ENCODE measurements at places on chromosomes 6 and 20.

- DNase-seq: no peak
Measured at GRCh38 chr6:125662296-125662695, 87.1 kb upstream of the HEY2 start.

DNA sequence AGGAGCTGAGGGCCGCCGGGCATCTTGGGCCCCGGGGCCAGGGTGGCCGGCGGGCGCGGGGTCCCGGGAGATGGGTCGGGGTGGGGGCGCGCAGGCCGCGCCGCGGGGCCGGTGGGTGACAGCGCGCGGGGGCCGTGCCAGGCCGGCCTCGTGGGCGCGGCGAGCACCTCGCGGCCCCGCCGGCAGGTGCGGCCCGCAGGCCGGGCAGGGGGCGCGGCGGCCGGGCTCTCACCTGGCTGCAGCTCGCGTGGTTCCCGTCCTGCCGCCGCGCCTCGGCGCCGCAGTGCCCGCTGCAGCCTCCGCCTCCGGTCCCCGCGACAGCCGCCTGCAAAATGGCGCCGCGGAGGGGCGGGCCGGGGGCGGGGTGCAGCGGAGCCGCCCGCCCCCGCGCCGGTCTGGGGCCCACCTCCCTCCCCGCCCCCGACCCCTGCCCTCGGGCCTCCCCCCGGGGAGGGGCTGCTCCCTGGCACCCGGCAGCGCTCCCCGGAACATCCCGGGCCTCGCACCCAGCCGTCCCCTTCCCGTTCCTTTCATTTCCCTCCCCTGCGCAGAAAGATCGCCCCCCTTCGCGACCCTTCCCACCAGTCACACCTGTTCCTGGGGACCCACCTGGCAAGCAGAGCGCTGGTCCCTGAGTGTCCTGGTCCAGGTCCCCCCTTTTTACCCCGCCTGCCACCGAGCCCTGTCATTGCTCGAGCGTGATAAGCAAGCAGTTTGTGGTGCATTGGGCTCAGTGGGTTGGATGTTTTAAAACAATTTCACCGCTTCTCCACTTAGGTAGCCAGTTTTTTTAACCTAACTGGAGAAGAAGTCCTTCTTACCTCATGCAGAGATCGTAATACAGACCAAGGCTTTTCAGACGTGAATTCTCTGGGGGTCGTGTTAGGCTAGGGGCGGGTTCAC is at the start of gene SLC23A2:
TSS of gene SLC23A2 (minus strand) at position 337 of the 903 bp plus-strand sequence. CDS start 68,948 bp downstream, outside the sequence.
- no peak for DNase-seq

GRCh38 chr20:11128220-11128718 is 454.5 kb upstream of the JAG1 start:
- DNase-seq: no peak

DNA sequence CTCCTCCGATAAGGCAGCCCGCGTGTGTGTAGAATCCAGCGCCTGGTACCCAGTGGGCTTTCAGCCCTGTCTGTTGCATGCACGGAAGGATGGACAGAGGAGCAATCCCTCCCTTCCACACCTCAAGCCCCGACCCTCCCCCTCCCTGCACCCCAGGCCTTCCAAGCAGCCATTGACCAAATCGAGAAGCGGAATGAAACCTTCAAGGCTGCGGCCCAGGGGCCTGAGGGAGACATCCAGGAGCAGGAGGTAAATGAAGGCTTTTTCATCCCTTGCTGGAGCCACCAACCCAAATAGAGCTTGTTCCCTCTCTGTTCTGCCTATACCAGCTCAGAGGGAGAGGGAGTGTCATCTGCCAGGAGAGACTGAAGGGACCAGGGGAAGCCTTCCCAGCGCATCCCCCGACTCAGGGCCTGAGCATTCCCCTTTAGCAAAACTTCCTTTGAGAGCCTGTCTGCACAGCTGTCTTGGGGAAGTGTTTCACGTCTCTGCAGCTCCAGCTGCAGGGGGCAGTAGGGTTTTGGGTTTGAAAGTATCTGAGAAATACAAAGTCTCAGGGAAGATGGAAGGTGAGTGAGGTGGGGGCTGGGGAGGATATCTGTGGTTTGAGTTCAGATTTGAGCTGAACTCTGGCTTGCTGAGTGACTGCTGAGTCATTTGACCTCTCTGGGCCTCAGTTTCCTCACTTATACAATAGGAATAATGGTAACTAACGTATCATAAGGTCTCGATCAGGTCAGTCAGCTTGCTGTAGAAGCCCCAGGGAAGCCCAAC is 16.1 kb downstream of the FGD2 start:
- no peak for DNase-seq

DNA sequence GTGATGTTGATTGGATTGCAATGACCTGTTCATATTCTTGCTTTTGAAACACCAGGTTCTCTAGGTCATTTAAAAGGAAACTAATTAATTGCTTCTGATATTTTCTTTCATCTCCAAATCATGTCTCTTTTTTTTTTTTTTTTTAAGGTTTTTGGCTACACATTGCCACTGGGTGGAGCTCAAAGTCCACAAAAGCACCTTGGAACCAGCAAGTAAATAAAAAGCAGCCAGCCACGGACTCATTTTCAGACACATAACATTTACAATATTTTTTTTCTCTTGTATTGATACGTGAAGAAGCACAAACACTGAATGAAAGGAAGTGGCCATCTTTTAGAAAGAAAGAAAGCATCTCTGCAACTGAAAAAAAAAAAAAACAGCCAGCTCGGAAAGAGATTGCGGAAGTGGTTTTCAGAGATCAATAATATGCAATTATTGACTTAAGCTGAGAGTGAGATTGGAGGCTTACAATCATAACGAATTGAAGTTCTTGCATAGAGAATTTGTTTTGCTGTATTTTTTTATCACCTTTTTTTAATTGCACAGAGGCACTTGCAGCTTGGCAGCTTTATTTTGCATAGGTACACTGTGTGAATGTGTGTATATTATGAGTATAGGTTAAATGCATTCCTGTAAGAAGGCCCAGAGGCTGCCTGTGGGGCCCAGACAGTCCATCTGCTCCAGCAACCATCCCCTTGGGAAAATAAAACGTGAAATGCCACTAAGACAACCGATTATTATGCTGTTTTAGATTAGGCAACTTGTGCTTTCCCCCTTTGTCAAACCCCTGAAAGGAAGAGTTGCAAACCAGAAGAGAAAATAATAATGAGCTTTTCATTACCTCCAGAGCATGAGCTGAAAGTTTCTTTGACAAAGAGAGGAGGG is 28.2 kb downstream of the CGA start:
- no peak for DNase-seq

- no peak for DNase-seq
Measured at GRCh38 chr20:62367633-62368391, 700 bp upstream of the LAMA5 start.

GRCh38 chr6:112929641-112930040 is 582.5 kb downstream of the RFPL4B start:
- DNase-seq: no peak

DNA sequence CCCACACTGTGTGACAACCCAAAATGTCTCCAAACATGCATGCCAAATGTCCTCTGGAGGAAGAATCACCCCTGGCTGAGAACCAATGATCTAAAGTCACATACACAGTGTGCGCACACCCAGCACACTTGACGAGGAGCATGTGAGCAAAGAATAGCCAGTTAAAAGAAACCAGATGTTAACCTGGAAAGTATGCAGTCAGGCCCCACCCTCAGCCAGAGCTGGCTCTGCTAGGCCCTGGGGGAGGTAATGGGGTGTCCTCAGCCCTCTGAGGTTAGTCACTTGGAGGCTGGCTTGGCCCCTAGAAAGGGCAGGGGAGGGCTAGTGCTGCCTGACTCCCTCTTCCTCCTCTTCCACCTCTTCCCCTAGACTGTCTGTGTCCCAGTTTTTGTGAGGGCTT is 15.2 kb upstream of the GUCA1A start:
- no peak for DNase-seq

DNA sequence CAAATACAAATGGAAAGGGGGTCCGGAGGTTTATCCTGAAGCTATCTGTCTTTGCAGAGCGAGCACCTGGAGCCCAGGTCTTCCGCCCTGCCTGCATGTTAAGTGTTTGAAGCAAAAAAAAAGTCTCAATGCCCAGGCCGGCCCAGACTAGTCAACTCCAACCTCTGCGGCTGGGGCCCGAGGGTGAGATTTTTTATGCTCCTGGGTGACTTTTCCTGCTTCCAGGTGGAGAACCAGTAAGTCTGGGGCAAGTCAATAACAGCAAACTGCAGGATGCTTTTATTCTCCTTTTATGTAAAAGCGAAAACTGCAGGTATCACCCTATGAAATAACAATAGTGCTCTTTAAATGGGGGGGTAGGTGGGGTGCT is 2.0 kb upstream of the ZBP1 start:
- no peak for DNase-seq

DNA sequence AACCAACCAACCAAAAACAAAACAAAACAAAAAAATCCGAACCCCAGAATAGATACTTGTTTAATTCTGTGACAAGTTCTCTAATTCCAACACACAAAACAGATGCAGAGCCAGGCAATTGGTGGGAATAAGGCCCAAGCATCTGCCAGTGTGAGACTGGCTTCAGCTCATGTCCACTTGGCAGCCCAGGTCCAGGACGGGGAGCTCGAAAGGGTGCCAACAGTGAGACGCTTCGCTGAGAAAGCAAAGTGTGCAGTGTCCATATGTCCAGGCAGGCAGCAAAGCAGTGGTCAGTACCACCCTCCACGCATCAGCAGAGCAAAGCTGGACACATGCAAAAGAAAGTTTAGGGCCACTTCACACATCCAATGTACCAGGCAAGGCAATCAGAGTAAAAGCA is 102.9 kb downstream of the RALGAPA2 start:
- DNase-seq: no peak

- DNase-seq: no peak
Measured at GRCh38 chr6:38262609-38263008, 377.1 kb downstream of the BTBD9 start.

DNA sequence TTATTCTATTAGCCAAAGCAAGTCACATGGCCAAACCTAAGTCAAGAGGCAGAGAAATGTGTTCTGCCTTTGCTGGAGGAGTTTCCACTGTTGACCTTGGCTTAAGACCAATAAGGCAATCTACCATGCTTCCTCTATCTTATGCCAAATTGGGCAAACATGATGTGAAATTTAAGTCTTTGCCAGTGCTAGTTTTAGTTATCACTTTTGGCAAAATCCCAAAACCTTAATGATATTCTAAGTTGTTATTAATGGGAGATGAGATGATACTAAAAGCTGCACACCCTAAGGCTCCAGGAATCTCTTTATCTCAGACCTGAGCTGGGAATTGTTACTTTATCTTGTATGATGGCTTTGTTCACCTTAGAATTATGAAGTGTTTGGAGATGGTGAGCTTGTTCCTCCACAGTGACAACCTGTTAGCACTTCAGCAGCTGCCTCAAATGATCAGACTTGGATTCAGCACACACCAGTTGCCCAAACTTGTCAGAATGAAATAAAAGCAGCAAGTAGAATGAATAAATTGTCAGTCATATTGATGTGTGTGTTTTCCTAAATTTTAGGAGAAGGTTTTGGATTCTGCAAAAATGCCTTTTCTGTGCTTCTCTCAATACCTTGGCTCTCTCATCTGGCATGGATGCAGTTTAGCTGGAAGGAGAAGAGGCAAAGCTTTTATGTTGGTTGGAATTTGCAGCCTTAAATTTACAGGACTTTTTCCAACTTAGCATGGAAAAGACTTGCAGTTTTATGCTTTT is 49.3 kb downstream of the RIN2 start:
- peak; percentile 33 for DNase-seq

DNA sequence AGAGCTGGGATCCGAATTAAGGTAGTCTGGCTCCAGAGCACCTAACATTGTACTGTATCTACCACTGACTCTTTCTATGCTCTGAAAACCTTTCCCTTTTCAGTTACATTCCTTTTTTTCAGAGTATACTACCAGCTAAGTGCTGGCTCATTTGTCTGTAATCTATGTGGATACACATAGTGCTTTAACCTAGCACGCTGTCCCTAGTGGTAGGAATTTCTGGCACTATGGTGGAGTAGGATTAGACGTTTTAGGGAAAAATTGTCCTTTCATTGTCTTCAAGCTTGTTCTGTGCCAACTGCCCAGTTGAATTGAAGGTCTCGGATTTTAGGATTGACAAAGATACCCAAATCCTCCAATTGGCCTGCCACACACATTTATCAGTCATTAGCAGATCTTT is 259.1 kb upstream of the FERMT1 start:
- DNase-seq: no peak

- DNase-seq: no peak
Measured at GRCh38 chr6:35008858-35009257, 119.8 kb downstream of the ANKS1A start.

DNA sequence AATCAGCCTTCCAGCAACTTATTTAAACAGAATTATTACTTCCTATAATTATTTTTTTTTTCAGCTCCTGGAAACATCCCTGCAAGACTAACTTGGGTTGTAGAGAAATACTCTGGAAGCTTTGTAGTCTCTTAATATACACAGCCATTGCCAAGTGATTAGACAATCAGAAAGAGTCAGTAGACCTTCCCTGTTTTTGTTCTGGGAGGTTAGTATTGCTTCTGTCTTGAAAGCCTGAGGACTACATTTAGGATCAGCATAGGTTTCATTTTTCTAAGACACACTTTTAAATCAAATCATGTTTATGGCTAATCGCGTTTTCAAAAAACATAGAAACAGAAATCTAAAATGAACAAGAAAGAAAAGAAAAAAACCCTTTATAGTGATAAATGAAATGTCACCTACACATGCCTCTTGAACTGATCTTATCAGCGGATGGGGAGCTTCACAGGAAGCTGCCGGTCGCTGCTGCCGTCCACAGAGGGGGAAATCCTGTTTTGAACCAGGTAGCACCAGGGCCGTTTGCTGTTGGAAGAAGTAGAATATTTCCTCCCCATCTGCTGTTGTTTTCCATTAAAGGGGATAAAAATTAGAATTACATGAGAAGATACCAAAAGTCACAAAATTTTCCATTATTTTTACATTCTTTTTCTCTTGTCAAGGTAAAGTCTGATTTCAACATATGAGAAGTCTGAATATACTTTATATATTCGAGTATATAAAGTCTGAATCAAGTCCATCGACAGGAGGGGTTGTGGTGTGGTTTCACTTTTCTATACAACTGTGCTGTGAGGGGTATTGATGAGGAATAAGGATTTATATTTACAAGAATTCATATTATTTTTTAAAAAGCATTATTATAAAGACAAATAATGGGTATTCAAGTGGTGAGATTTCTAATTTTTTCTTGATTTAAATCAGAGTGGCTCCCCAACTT is 94.6 kb downstream of the ARMC2 start:
- DNase-seq: no peak

- DNase-seq: no peak
Measured at GRCh38 chr20:36273414-36274180, 32.5 kb upstream of the DLGAP4 start.

DNA sequence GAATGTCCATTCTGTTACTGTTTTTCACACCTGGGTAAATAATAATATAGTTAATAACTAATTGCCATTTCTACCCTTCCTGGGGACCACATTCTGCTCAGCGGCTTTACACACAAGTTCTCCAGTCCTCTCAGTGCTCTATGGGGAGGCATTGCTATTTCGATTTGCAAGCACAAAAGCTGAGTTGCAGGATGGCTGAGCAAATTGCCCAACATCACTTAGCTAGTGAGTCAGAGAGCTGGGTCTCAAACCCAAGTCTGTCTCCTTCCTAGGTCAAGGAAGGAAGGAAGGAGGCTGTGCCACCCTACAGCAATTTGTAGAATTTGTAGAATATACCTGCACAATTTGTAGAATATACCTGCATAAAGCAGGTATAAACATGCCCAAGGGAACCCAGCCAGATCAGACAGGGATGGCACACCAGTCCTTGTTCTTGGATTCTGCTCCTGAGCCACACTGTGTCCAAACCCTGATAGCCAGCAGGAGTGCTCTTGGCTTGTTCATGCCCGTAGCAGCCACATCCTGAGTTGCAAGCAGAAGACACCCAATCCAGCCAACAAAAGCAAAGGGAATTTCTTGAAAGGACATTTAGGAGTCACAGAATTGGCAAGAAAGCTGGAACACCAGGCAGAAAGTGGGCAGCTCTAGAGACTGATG is 56.9 kb downstream of the LY86 start:
- no peak for DNase-seq

All from NCI-H1436 treated with DMSO at 0.1 percent for 48 hours (cell line).